ENCODE measurements at places on chromosomes 7 and 10.
A peak's percentile ranks its signal among the peaks of the same experiment; 100 is the strongest.

DNA sequence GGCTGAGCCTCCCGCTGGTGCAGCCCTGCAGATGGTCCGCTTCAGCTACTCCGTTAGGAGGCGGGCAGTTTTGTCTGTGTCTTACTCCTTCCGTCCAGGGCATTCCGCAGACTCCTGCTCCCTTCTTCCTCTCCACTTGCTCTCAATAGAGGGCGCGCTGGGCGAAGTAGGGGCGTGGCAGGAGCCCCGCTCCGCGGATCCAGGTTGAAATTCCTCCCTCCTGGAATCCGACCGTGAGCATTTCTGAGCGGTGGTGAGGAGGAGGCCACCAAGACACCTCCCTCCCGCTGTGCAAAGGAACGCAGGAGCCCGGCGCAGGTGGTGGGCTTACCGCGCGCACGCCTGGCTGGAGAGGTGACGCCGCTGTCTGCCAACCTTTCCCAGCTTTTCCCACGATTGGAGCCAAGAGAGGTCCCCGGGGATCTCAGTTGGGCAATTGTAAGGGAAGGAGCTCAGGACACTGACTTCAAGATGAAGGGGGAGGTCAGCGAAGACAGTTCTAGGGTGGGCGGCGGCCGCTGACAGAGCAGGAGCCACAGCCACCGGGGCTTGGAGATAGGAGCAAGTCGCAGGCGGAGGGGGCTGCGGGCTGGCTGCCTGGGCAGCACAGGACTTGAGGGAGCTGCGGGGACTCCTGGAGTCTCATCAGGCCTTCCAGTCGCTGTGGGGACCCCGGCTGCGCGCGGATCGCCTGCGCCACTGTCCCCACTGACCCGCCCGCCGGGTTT, 1011.3 kb downstream of the XPNPEP1 start:
- DNase-seq = no peak

- DNase-seq = no peak
Measured at GRCh38 chr10:53022611-53023088, 250.1 kb upstream of the MBL2 start.

DNA sequence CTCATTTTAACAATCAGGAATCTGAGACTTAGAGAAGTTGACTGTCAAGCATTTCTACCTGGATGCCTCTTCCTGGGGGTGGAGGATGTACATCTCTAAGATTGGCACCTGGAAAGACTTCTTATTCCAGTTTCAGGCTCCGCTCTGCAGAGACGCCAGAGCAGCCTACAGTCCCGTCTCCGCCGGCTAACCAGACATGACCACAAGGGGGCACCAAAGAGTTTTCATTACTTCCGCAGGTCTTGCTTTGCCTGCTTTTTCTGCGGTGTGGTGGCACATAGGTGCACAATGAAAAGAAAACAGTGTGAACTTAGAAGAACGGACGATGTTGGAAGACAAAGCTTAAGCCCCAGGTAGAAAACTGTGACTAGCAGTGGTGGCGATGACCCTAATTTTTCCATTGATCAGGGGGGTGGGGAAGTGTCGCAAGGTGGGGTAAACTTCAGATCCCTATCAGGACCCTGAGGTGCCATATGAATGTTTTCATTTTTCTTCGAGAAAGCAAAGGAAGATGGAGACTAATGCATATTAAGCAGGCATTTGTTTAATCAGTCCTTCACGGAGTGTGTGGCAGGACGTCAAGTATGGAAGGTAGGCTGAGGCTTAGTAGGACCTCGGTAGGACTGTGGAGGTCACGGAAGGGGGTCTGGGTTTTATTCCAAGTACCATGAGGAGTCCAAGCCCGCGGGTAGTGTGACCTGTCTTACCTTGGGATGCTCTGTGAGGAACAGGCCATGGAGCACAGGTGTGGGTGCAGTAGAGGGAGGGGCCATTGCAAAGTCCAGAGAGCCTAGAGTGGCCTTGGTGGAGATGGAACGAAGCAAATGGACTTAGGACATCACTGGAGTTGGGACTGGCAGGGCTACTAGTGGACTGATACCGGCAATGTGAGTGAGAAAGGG, 60.1 kb upstream of the SORCS3 start:
- DNase-seq = peak; percentile 29

DNA sequence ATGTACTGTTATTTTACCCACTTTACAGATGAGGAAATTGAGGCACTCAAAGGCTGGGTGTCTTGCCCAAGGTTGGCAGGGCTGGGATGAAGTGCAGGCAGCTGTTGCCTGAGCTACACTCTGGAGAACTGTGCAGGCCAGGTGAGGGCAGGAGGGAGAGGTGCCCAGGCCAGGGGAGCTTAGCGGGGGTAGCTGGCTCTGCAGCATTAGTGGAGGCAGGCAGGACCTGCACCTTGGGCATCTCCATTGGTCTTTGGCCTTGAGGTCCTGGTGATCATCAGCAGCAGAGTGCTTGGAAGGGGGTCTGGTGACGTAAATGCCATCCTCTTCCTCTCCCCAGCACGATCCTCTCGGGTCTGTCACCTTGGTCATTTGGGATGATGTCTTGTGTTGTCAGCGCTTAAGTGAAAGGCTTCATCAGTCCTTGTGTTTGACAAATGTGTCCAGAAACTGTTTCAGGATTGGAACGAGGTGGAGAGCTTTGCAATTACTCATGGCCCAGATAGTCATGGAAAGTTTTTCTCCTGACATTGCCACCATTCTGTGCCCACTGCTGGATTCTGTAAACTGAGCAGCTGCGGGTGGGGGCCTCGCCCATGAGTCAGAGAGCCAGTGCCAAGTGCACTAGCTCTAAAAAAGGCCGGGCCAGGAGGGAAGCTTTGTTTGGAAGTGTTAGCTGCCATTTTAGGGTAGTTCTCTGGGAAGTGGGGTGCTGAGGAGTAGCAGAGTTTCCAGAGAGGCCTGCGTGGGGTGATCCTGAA, 47.6 kb downstream of the TSPAN15 start:
- no peak for DNase-seq

DNA sequence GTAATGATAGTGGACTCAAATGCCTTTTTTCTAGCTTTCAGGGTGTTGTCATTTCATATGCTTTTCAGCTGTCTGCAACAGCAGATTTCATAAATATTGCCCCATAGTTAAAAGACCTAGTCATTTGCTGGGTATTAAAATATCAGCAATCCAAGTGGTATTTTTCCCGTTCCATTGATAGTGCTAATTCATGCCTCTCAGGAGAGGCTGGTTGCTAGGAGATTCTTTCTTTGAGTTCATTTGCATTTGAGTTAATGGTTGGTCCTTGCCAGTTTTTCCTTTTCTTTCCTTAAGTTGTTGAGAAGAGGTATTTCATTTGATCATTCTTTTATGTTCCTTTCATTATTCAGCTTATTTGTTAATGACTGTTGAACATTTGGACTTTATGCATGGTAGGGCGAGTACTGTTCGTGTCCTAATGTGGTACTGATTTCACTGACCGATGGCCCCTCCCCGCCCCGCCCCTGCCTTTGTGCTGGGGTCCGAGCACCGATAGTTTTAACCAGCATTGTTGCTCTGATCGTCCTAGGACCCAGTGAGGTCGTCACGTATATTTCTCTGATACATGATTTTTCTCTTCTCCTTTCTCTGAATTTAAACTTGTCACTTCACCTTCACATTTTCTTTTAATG, 128.6 kb downstream of the CCNY start:
- DNase-seq = no peak

- no peak for DNase-seq
Measured at GRCh38 chr7:258476-259190, 31.3 kb upstream of the FOXL3 start.

DNA sequence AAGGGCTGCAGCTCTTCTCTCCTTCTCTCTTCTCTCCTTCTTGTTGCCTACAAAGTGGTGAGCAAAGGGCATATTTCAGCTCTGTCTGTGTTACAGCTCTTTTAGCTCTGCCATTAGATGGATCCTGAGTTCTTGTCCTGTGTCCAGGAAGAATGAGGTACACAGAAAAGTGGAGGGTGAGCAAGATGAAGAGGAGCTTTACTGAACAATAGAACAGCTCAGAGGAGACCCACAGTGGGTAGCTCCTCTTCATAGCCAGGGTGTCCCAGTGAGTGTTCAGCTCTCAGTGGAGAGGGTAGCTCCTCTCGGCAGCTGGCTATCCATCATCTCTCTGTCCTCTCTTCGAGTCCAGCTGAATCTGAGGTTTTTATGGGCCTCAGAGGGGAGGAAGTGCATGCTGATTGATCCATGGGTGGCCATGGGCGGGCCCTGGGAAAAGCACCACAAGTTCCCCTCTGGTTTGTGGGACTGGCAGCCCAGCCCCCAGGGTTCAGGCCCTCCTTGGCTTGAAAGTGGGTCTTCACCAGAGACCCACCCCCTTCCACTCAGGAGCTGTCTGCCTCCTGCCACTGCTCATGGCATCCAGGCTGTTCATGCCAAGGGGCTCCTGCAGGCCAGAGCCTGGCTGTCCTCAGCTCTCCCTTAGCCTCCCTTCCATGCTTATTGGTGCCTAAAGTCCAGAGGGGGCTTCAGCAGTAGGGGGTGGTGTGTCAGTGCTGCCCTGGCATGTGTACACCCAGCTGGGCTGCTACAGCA, 109.1 kb upstream of the FAM180A start:
- no peak for DNase-seq

GRCh38 chr10:1739751-1740150, 2.4 kb upstream of the ADARB2 start:
- no peak for DNase-seq

- no peak for DNase-seq
Measured at GRCh38 chr7:119685906-119686305, 587.1 kb upstream of the KCND2 start.

DNA sequence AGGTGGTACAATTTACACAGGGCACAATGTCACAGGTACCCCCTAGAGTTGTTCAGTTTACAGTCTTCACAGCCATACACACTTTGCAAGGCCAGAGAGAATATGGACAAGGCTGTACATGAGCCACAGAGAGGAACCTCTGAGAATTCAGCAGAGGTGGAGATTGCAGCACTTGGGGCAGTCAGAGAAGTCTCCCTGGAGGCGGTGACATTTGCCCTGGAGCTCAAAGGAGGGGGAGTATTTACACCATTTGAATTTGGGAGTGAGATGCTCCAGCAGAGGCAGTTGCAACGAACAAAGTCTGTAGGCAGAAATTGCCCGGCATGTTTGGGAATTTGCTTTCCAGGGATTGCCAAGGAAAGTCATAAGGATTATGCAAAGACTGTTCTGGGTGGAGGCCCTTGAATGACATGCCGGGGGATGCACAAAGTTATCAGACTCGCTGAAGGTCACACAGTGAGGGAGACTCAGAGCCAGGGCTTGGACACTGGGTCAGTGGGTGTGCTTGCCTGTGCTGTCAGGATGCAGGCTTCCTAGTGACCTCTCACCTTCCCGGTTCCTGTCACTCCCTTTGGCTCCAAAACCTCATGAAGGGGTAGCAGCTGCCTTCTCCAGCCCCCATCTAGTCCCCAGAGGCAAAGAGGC, 160.7 kb upstream of the PCBD1 start:
- no peak for DNase-seq

DNA sequence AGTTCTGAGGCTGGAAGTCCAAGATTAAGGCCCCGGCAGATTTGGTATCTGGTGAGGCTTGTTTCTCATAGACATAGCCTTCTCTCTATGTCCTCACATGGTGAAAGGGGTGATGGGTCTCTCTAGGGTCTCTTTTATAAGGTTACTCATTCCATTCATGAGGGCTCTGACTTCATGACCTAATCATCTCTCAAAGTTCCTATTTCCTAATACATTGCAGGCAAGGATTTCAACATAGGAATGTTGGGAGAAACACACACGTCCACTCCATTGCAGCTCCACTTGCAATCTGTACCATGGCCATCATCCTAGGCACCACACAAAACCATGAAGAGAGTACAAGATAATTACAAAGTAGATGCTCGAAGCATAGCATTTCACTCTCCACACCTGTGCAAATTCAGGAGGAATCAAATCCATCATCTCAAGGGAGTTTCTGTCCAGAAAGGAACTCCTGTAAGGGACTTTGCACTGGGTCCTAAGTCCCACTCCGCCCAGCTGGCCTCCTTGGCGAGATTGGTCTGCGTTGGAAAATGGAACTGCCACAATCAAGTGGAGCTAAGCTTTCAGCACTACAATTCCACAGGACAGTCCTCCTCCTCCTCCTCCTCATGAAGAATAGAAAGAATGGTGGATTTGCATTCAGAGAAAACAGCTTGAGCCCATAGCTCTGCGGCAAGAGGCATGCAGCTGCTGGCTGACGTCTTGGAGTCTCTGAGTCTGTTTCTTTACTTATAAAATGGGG, 8.8 kb downstream of the DDC start:
- DNase-seq = no peak

DNA sequence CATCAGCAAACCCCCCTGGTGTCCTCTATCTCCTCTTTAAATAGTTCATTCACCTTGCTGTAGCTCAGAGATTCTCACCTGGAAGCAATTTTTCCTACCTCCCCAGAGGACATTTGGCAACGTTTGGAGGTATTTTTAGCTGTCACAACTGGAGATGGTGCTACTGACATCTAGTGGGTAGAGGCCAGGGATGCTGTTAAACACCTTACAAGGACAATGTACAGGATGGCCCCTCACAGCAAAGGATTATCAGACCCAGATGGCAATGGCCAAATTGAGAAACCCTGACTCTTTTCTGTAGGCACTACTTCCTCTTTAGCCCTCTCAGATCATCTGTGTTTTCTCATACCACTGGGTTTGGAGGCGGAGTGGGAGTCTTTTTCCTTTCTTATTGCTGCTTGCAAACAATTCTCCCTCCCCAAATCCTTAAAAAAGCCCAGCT, 13.2 kb upstream of the TRA2A start:
- DNase-seq = no peak

GRCh38 chr10:70692043-70692603, 19.8 kb downstream of the ADAMTS14 start:
- DNase-seq = no peak

GRCh38 chr10:49592726-49593563, 17.2 kb upstream of the SLC18A3 start:
- DNase-seq = peak; percentile 16

DNA sequence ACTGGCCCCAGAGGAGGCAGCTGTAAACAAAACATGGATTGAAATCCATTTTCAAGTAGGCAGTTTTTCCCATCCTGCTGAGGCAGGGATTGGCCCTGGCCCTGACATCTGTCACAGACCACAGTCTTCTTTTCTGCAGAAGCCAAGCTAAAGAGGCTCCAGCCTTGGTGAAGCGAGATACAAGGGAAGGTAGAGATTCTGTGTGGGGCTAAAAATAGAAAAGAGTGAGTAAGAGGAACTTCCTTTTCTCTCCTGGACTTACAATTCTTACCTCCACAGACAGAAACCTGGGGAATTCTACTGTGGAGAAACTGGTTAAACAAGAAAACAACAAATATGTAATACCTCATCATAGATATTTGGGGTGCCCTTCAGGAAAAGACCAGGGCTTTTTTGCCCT, 624.8 kb upstream of the FZD8 start:
- DNase-seq = no peak

GRCh38 chr7:120475994-120476393, 203.0 kb downstream of the KCND2 start:
- DNase-seq = no peak

- DNase-seq = no peak
Measured at GRCh38 chr7:80140388-80140787, 5.8 kb downstream of the GNAI1 start.

GRCh38 chr7:2003931-2004812, 228.6 kb downstream of the MAD1L1 start:
- DNase-seq = no peak

- no peak for DNase-seq
Measured at GRCh38 chr10:93992400-93993030, 1.2 kb upstream of the PLCE1 start.

- DNase-seq = no peak
Measured at GRCh38 chr10:117439243-117439912, 64.1 kb upstream of the PDZD8 start.
